ENCODE measurements at places on chromosomes 4 and X.

GRCh38 chrX:20965270-20966044 lies 408.8 kb upstream of the CNKSR2 start:
- DNase-seq = no peak

- no peak for DNase-seq
Observed at GRCh38 chrX:69305333-69306062, 140.2 kb upstream of the PJA1 start.

DNA sequence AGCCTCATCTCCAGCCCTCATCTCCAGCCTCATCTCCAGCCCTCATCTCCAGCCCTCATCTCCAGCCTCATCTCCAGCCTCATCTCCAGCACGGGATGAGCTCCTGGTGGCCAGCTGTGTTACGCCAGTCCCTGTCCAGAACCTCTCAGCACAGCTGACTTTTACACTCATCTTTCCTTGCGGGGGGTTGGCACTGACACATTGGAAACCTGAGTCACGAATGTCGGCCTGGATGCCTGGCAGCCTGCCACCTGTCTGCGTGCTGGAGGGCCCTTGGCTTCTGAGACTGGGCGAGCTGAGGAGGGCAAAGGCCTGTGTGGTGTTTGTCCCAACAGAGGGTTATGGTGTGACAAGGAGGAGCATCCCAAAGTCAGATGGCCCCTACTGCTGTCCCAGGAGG lies 66.1 kb upstream of the HGFAC start:
- DNase-seq = peak; percentile 40

- DNase-seq = no peak
Observed at GRCh38 chr4:107870916-107871786, 46.4 kb downstream of the SGMS2 start.

DNA sequence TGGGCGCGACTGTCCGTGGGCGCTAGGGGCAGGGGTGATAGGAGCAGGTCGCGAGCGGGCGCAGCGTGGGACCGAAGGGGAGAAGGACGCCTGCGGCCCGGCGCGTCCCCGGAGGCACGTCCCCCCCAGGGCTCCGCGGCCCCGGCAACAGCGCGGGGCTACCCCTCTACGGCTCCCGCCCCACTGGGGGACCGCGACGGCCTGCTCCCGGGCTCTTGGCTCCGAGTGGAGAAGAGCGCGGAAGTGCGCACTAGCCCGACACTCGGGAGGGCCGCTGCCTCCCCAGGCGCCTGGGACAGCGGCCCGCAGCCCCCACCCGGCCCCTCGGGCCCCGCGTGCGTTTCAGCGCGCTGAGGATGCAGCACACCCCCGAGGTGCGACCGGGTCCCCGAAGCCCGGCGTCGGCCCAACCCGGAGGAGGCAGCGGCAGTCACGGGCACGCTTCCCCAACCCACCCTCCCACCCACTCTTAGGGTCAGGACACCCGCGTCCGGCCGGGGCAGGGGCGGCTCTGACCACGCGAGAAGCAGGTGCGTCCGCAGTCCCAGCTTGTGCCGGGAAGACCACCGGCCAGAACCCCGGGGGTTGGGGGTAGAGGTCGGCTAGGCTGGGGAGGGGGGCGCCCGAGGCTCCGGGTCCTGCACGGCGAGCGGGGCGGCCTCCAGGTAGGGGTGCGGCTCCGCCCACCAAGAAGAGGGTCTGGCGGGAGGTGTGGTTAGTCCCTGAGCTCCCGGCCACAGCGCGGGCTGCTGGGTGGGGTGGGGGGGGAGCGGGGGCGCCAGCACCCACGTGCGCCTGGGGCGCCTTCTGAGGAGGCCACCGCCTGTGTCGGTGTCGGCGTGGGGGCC lies 18.5 kb upstream of the NAT8L start:
- no peak for DNase-seq

- DNase-seq = no peak
Observed at GRCh38 chr4:106314960-106315359, 1.0 kb downstream of the TBCK start.

- DNase-seq = no peak
Observed at GRCh38 chr4:55758570-55758969, 61.0 kb upstream of the EXOC1L start.

DNA sequence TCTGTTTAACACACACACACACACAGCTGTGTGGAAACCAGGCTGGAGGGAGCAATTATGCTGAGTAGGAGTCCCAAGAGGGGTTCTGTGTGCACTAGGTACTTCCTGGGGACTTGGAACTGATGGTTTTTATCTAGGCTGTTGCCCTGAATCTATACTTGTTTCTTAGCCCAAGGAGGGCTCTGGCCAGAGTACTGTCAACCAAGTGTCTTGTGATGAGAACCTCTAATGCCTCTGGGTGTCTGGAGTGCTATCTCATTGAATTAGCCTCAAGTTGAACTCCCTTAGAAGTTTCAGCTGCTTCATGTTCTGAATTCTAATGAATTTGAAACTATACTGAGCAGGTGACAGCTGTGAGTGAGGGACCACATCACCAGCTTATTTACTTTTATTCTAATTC lies 16.6 kb downstream of the ARHGAP24 start:
- DNase-seq = peak; percentile 12

GRCh38 chr4:123921339-123921738 lies 524.7 kb downstream of the SPRY1 start:
- DNase-seq = no peak

DNA sequence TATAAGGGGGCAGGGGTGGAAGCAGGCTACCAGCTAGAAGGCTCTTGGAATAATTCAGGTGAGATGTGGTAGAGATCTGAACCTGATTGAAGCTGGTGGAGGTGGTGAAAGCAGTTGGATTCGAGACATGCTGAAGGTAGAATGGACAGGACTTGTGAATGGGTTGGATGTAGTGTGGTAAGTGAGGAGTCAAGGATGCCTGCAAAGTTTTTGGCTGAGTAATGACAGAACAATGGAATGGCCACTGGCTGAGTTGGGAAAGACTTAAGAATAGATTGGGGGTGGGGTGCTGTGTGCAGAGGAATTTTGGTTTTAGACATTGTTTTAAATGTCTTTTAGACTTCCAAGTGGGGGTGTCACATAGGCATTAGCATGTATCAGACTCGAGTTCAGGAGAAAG lies 33.5 kb downstream of the HPF1 start:
- DNase-seq = no peak

- no peak for DNase-seq
Observed at GRCh38 chrX:82335772-82336171, 1133.9 kb downstream of the SH3BGRL start.

DNA sequence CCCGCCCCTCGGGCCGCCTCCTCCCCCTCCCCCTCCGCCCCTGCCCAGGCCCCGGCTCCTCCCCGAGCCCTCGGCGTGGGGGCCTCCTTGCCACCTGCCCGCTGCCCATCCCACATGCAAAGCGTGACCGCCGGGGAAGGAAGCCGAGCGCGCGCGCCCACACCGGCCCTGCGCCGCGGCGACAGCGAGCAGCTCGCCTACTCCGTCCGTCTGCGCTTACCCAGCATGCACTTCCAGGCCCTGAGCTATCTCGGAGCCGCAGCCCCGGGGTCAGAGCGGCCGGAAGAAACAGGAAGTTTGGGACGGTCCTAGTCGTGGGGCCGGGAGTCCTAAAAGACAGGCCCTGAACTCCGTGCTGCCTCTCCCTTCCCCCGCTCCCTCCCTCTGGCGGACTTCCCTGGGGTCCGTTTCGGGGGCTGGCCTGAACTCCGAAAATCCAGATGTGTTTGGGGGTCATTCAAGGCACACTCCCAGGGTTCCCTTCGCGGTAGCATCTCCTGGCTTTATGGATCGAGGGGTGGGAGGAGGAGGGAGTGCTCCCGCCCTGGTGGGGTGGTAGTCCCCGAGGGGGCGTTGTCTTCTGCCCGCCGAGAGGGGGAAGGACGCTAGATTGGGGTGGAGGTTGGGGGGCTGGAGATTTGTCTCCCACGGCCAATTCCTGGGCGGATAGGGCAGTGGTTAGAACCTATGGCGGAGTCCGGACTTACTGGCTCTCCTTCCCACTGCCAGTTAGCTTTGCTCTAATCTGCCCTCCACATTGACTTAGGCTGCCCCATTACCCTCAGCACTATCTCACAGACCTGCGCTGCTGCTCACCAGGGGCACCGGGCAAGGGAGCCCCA lies 25.0 kb upstream of the BCORL1 start:
- DNase-seq = peak; percentile 20

DNA sequence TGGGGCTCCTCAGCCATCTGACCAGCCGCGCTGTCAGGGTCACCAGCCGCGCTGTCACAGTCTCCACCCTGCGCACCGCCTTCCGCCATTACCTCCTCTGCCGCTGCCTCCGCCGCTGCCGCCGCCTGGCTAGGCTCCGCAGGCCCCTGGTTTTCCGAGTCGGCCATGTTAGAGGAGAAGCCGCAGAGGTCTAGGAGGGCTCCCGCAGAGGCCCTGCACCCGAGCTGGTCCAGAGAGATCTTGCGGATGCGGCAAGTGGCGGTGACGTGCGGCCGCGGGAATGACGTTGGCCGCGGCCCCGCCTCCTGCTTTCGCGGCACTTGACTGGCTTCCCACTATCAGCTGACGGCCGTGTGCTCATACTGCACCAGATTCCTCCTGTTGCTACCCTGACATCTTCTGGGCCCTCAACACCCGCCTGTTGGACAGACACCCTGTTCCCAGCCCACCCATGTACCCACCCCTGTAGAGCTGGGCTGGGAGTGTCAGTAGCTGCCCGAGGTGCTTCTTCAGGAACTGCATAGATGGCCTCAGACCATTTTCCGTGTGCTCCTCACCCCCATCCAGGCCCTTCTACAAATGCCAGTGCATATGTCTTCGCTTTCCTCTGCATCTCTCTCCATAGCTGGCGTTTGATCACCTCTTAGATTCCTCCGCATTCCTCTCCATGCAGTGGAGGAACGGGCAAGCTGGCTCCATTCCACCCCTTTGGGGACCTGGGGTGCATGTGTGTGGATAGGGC lies at the start of gene NAP1L5:
Gene NAP1L5, minus strand, starts transcription at position 242 of the 742 bp plus-strand sequence. Its CDS starts 75 bp downstream, at position 167.
- no peak for DNase-seq

GRCh38 chrX:42538405-42538804 lies 239.6 kb downstream of the PPP1R2C start:
- no peak for DNase-seq

DNA sequence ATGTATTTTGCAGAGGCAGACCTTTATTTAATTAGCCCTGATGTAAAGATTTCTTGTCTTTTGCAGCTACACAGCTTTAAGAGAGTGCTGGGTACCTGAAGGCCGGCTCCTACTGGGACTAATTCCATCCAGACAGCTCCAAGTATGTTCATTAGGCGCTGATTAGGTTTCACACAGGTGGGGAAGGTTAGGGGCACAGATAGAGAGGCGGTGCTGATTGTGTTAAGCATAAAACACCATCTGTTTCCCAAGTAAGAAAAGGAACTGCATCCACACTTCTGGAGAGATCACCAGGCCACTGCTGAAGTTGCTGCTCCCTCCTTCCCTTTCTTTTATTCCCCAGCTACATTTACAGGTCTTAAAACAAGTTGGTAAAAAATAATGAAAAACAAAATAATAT lies 349.5 kb downstream of the ZIC3 start:
- DNase-seq = no peak

DNA sequence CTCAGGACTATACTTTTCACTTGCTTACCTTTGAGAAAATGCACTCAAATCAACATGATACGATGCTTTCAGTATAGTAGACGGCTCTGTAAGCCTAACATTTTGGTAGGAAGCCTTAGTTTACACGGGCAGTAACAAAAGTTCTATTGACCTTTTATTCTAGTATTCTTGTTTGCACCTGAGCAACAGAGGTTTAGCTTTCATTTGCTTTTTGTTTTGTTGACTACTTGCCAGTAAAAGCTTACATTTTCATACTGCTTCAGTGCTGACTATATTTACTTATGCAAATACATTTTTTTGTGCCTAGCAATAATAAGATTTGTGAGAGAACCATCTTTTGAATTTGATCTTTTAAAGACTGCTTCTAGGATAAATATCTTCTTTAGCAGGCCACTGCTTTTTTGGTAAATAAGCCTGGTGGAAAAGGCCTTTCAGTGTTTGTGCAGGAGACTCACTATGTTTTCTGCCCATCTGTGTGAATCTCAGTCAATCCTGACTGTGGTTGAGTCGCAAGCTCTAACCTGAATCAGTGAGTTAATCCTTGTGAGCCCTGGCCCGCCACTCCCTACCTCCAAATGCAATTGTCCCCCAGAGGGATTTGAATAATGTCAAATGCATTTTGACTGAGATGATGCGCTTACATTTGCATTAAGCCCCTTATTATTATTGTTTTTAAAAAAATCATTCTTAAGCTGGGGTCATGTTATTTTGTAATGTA lies 21.9 kb downstream of the FHIP1A start:
- no peak for DNase-seq

DNA sequence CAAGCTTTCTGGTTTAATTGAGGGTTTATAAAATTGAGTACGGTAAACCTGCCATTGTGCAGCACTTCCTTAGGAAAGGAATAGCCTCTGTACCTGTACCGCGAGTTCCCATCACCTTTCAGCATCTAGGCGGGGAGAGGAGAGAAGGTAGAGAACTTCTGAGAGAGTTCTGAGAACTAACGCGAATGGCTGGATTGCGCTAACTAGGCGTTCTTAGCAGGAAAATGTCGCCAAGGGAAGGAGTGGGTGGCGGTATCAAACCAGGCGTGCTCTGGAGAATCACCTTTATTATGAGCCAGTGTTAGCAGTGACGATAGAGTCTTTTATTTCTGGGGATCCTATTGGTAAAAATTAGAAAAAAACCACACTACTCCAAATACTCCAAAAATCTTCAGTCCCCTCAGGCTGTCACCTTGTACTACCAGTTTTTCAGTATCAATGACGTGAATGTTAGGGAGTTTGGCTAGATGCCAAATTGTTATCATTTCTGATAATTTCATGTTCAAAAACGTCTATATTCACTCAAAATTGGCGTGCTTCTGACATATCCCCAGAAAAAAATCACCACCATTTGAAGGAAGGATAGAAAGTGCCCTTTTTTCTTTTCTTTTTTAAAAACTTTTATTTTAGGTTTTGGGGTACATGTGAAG lies 1.4 kb downstream of the UGT8 start:
- DNase-seq = no peak

- peak; percentile 68 for DNase-seq
Observed at GRCh38 chrX:57821703-57822387, 88.4 kb downstream of the ZXDA start.

DNA sequence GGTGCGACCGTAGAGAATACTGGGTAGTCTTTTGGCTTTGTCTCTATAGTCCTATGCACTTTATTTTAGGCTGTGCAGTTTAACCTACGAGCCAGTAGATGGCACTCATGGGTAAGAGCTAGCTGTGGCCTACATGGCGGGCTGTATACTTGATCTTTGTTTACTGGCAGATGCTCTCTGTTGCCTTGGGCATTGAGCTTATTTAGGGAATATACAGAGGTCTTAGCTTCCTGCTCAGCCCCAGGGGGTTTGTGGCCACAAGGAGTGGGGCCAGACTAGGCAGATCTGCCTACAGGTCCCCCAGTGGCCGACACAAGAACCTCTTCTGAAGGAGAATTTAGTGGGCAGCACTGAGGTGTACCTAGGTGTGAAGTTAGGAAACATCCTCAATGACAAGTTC lies 227.6 kb upstream of the HDX start:
- peak; percentile 2 for DNase-seq

GRCh38 chr4:72629540-72629939 lies 60.5 kb upstream of the ADAMTS3 start:
- no peak for DNase-seq

DNA sequence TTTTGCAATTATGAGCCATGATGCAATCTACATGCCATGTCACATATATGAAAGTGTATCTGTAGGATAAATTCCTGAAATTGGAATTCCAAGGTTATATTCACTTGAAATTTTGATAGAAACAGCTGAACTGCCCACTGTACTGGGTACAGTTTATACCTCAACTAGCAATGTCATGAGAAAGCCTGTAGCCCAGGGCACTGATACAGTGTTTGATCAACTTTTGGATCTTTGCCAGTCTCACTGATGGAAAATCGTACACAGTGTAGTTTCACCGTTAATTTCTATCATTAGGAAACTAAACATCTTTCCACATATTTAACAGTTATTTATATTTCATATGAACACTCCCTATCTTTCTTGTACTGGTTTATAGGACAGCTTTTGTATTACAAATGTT lies 34.2 kb downstream of the TAPT1 start:
- DNase-seq = no peak

GRCh38 chr4:111494471-111494870 lies 650.8 kb upstream of the FAM241A start:
- no peak for DNase-seq
